ENCODE measurements at places on chromosomes 16 and 17.

- peak; percentile 34 for DNase-seq
Measured at GRCh38 chr16:11093572-11094074, 149.3 kb downstream of the CLEC16A start.

GRCh38 chr16:31532896-31533295 lies 5.2 kb downstream of the AHSP start:
- DNase-seq = no peak

DNA sequence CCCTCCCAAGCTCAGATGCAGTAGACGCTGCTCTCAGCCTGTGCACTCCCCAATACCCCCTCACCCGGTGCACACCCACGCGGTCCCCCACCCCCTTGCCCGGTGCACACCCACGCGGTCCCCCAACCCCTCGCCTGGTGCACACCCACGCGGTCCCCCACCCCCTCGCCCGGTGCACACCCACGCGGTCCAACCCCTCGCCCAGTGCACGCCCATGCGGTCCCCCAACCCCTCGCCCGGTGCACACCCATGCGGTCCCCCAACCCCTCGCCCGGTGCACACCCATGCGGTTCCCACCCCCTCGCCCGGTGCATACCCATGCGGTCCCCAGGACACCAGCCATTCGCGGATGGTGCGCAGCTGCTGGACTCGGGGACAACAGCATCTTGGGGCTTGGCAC lies 19.9 kb upstream of the CYTH1 start:
- DNase-seq = no peak

DNA sequence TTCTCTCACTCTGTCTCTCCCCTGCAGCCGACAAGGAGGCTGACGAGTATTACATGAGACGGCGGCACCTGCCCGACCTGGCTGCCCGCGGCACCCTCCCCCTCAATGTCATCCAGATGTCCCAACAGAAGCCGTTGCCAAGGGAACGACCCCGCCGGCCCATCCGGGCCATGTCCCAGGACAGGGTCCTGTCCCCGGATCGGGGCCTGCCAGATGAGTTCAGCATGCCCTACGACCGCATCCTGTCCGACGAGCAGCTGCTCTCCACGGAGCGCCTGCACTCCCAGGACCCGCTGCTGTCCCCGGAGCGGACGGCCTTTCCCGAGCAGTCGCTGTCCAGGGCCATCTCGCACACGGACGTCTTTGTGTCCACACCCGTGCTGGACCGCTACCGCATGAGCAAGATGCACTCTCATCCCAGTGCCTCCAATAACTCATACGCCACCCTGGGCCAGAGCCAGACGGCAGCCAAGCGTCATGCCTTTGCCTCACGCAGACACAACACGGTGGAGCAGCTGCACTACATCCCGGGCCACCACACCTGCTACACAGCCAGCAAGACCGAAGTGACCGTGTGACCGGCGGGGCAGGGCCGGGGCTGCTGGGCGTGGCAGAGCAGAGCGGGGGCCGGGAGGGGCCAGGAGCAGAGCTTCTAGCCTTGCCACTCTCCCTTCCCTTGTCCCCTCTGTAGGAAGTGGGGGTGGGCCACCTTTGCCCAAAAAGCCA lies 40.4 kb upstream of the DNAH9 start:
- DNase-seq = no peak

DNA sequence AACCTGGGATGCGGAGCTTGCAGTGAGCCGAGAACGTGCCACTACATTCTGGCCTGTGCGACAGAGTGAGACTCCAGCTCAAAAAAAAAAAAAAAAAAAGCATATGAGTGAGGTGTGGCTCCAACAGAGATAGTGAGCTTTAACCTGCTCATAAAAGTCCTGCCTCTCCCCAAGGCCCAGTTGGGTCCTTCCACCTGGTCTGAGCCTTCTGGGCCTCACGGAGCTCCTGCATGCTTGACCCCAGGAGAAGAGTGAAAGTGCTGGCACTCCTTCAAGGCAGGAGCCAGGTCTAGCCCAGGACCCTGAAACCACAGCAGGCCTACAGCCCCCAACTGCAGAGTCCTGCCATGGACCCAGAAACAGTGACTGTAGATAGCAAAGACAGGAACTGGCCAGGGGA lies 17.7 kb downstream of the HSD11B2 start:
- no peak for DNase-seq

DNA sequence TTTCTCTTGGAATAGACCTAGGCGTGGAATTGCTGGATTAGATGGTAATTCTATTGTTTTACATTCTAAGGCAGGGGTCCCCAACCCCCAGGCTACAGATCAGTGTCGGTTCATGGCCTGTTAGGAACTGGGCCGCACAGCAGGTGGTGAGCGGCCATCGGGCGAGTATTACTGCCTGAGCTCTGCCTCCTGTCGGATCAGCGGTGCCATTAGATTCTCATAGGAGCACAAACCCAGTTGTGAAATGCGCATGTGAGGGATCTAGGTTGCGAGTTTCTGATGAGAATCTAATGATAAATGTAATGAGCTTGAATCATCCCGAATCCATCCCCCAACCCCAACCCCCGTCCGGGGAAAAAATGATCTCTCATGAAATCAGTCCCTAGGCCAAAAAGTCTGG lies 23.0 kb downstream of the NLRC5 start:
- DNase-seq = no peak

DNA sequence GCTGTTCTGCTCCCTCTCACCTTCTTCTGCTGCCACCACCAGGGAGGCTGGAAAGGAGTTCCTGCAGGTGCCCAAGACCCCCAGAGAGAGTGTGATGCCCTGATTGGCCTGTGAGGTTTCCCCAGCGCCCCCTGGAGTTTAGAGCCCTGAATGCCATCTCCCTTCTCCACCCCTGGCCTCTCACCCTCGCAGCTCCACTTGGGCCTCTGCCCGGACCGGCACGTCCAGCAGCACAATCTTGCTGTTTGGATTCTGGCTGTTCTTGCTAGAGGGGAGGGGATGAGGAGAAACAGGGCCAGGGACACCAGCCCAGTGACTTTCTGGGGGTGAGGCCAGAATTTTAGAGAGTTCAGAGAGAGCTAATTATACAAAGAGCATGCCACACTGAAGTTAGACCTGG lies 12.5 kb upstream of the FAM171A2 start:
- peak; percentile 66 for DNase-seq

All from germinal center (tissue), 1 donor.